ENCODE measurements at places on chromosomes 4 and X.

DNA sequence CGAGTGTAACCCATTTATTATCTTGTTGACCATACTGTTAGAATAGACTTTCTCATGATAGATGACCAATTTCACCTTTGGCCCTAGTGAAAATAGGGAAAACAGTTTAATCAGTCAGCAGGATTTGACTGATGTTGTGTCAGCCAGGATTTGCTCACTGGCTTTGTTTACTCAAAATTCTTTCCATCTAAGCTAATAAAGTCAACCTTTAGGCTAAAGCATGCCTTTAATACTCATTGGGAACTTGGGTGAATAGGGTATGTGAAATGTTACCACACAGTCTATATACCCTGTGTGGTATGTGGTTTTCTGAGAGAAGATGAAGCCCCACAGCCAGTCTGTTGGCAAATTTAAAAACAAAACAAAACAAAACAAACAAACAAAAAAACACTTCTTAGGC lies 18.7 kb upstream of the SPANXB1 start:
- DNase-seq: no peak

DNA sequence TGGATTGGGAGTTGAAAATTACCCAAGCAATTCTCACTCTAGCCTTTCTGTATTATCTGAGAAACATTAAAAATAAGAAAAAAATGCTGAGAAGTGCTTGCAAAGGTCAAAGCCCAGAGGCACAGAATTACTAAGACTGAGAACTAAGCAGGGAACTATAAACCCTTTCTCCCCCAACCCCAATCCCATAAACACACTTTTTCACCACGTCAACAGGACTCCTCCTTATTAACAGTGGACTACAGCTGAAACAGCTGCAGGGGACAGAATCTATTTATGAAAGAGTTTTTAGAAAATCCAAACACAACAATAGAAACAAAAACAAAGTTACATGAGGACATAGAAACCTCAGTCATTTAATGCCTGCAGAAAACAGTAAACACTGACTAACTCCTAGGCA lies 984.1 kb downstream of the TRAM1L1 start:
- no peak for DNase-seq

DNA sequence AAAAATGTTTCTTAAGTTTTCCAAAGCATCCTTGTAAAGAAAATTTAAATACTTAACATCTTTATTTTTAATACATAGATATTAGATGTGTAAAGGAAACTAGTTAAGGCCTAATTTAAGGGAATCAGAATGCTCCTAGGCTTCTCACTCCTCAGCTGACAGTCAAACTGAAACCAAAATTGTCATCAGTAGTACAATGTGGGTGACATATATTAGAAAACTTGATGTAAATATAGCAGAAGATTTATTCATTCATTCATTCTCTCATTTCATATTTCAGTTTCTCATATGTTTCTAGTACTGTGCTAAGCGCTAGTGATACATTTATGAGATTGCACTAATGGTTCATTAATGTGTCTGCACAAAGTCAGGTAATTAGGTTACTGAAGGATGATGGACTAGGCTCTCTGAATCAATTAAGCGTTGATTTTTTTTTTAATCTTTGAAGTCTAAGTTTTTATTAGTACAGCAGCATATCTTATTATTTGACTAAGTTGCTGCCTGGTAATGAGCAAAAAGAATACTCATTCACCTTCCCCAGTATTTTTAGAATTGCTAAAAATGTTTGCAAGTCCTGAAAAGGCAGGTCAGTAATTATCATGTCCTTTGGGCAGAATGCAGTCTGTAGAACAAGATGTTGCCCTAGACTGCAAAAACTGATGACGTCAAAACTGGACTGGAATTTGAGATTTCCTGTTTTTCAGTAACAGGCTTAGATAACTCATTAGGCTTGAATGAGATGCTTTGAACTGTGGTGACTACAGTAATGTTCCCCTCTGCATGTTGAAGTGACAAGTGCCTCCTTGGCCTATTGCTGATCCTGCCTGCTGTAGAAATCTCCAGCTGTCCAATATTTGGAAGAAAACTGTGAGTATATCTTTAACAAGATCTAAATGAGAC lies 128.7 kb downstream of the ARHGAP24 start:
- no peak for DNase-seq

DNA sequence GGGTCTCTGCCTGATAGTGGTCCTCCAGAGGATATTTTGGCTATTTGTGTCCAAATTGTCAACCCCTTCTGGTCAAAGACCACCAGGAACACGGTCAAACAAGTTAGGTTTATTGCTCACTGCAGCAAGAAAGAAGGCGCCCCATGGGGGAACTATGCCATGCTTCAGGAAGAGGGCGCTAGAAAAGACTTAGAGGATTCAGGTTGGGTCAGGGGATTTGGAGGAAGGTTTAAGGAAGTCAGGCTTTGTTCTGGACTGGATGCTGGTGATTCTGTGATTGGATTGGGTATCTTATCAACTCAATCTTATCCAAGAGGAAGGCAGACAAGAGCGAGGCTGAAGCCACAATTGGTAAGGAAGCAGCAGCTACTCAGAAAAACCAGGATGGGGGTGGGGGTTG lies 14.3 kb upstream of the ELF4 start:
- no peak for DNase-seq

- no peak for DNase-seq
These were observed 5.7 kb downstream of the CD99 start for GRCh38 chrX:2696698-2697215.
